ENCODE measurements at places on chromosomes 2 and 18. TPM values are rescaled to one million over a fixed set of nuclear protein-coding genes. Genes with fewer than 3 reads are reported as not detected.

GCG gene
- total RNA-seq, result not detected

ASB18 gene
- not detected for total RNA-seq

DNA sequence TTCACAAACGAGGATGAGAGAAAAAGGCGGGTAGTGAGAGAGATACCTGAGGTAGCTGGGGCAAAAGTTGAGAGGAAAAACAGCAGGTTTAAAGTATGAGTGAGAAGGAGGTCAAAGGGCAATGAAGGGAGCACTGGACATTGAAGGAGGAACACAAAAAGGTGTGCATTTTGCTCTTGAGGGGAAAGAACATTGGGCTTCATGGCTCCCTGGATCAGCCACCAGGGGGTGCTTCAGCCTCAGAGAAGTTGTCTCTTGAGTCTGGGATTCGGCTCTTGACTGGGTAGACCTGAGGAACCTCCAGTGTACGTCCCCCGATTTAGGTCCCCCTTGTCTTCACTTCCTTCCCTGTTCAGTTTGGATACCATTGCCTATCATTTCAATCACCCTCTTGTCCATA lies 128.5 kb downstream of the RAPGEF4 start:
- DNase-seq, result no peak

DNA sequence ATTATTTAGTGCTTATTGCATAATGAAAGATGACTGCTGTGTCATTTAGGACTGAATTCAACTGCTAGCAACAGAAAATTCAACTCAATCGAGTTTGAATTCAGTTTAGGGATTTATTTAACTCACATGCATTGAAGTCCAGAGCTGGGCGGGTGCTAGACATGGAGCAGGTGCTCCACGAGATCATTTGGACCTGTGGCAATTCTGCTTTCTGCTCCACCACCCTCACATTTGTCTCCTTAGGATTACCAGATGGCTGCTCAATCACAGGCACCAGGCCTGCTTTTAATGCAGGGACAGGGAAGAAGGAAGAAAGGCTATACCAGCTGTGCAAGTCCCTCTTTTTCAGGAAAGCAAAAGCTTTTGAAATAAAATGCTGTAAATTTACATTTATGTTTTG lies 572.9 kb upstream of the SLC8A1 start:
- DNase-seq, result no peak
